ENCODE measurements at places on chromosomes 2 and 18. TPM values are rescaled to one million over a fixed set of nuclear protein-coding genes. Genes with fewer than 3 reads are reported as not detected.

DNA sequence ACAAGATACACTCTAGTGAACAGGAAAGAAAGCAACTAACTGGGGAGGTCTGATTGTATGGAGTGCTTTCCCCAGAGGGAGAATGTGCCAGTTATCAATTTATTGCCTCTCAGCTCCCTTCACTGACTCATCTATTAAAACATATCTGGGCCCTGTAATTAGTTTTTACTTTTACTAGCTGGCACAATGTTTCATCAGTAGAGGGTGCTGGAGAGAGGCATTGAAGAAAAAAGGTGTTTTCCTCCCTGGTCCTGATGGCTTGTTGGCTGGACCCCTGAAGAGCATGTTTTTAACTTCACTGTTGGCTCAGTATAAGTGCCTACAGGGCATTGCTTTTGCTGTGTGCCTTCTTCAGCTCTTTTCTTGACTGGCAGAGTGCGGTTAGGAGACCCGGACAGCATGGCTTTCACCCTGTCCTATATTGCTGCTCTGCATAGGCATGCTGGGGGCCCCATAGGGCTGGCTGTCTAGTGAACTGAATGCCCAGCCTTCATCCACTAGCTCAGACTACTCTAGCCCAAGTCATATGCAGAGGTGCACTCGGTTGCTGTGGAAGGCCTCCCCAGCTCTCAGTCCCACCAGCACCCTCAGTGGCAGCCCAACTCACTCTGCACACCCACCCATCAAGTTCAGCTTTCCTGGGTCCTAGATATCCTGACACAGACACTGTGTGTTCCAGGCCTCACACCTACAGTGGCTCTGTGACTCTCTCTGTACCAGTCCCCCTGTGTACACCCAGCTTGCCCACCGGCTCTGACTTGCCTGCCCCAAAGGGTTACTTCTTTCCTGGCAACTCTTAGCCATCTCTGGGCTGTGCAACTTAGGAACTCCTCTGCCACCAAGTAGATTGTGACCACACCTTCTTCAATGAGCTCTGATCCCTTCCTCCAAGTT, 62.3 kb upstream of the ACYP2 start:
- no peak overlapping the region for H3K4me3 ChIP-seq
- H3K4me1 ChIP-seq: peaks cover 26% of the 10 kb centered on the region
- H3K27ac ChIP-seq: peak overlapping the region; percentile 5
- no peaks in the 10 kb centered on the region for H3K27me3 ChIP-seq
- peaks cover 17% of the 10 kb centered on the region for H3K36me3 ChIP-seq

The ANKRD39 gene
- 22.6 TPM for total RNA-seq

GRCh38 chr2:23513872-23514793, 129.2 kb downstream of the KLHL29 start:
- no peaks in the 10 kb centered on the region for H3K4me1 ChIP-seq
- H3K4me3 ChIP-seq: no peak overlapping the region
- DNase-seq: no peak
- peaks cover 9% of the 10 kb centered on the region for H3K27me3 ChIP-seq
- H3K36me3 ChIP-seq: no peaks in the 10 kb centered on the region

- peak; percentile 57 for DNase-seq
- H3K4me1 ChIP-seq: peaks cover 60% of the 10 kb centered on the region
- H3K27ac ChIP-seq: peak overlapping the region; percentile 95
- H3K4me3 ChIP-seq: peak overlapping the region; percentile 40
Measured at GRCh38 chr2:46985512-46985911, 69.9 kb upstream of the MCFD2 start.

DNA sequence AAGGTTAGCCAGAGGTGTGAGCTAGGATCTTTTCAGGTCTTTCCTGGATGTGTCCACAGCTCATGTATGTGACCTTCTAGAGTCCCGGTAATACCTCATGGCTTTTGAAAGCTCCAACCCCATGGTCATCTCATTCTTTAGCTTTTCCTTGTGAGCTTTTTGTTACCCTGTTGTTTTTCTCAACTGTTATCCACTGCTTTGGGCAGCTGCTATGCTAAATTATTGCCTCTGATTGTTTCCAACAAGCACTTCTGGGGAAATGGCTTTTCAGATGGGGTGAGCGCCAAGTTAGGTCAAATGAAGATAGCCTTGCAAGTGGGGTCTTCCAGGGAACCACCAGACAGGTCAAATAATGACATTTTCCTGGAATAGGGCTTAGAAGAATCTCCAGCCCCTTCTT, 27.9 kb downstream of the ME2 start:
- no peaks in the 10 kb centered on the region for H3K27me3 ChIP-seq
- H3K4me3 ChIP-seq: no peak overlapping the region
- peaks cover 26% of the 10 kb centered on the region for H3K4me1 ChIP-seq
- H3K36me3 ChIP-seq: peaks cover 61% of the 10 kb centered on the region

DNA sequence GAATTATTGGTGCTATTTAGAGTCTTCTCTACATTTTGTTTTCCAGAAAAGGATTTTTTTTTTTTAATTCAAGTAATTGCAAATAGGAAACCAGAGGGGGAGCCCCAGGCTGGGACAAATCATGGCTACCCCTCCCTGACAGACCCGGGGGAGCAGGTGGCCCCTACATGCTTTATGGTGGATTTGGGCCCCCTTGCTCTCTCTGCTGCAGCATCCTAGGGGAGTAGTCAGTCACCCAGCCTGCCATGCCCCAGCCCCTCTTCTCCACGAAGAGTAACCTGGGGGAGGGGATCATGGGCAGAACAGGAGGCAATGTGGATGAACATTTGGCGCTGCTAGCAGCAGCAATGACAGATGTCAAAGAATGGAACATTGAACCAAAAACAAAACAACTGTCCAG, 4.6 kb downstream of the C2orf81 start:
- H3K4me3 ChIP-seq: no peak overlapping the region
- H3K27ac ChIP-seq: no peak overlapping the region
- no peaks in the 10 kb centered on the region for H3K36me3 ChIP-seq
- H3K27me3 ChIP-seq: peaks cover 5% of the 10 kb centered on the region

- no peaks in the 10 kb centered on the region for H3K27me3 ChIP-seq
- H3K27ac ChIP-seq: peak overlapping the region; percentile 78
- peak; percentile 65 for DNase-seq
- H3K4me3 ChIP-seq: peak overlapping the region; percentile 48
- peaks cover 69% of the 10 kb centered on the region for H3K4me1 ChIP-seq
Measured at GRCh38 chr18:51191128-51191717, 6.3 kb downstream of the MEX3C start.

GRCh38 chr18:47501946-47502345, 250.5 kb upstream of the SKOR2 start:
- no peak overlapping the region for H3K27ac ChIP-seq
- no peak overlapping the region for H3K4me3 ChIP-seq
- H3K27me3 ChIP-seq: peaks cover 1% of the 10 kb centered on the region
- DNase-seq: no peak
- no peaks in the 10 kb centered on the region for H3K4me1 ChIP-seq
- no peaks in the 10 kb centered on the region for H3K36me3 ChIP-seq

The SCTR gene
- total RNA-seq: not detected

DNA sequence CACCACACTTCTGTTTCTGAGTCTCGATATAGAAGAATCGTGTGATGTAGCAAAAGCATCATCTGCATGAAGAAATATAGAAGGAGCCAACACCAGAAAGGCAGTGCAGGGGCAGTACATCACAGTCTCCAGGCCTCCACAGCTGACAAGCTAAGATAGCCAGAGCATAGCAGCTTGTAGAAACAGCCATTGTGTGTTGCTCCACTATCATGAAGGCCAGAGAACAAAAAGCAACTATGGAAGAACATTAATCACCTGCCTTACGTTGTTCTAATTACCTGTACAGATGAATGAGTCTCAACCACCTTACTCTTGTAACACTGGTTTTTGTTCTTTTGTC, 129.0 kb downstream of the RND3 start:
- no peak for DNase-seq
- H3K27ac ChIP-seq: no peak overlapping the region
- H3K4me3 ChIP-seq: no peak overlapping the region
- H3K36me3 ChIP-seq: no peaks in the 10 kb centered on the region

DNA sequence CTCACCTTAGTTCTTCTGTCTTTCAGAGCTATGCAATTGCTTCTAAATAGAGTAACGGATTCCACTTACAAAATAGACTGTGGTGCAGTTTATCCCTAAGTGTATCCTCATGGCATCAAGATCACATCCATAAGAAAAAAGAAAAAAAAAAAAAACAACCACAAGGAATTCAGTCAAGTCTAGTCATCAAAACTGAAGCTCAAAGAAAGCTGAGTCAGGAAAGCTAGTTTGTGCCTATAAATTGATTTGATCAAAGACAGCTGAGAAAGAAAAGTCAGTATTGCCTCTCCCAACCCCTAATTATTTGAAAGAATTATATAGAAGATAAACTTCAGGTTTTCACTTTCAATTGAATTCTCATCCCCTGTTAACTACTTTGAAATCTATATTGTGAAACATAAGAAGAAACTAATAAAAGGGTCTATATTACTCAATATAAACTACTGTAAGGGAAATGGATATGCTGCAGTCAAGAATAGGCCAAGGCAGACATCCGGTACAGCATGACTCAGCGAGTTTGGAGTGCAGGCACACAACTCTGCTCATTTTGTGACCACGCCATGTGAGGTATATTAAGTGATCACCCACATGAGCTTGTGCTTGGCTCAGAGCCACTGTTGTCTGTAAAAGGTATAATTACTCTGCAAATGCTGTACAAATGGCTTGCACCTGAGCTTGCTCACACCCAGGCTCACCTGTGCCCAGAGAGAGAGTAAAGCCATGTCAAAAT, 568.1 kb upstream of the CRIM1 start:
- H3K4me1 ChIP-seq: no peaks in the 10 kb centered on the region
- H3K4me3 ChIP-seq: no peak overlapping the region
- peaks cover 2% of the 10 kb centered on the region for H3K27me3 ChIP-seq
- DNase-seq: no peak
- no peaks in the 10 kb centered on the region for H3K36me3 ChIP-seq
- no peak overlapping the region for H3K27ac ChIP-seq

The CFAP221 gene
- total RNA-seq: not detected

The TGFA gene
- total RNA-seq: 0.25 TPM

DNA sequence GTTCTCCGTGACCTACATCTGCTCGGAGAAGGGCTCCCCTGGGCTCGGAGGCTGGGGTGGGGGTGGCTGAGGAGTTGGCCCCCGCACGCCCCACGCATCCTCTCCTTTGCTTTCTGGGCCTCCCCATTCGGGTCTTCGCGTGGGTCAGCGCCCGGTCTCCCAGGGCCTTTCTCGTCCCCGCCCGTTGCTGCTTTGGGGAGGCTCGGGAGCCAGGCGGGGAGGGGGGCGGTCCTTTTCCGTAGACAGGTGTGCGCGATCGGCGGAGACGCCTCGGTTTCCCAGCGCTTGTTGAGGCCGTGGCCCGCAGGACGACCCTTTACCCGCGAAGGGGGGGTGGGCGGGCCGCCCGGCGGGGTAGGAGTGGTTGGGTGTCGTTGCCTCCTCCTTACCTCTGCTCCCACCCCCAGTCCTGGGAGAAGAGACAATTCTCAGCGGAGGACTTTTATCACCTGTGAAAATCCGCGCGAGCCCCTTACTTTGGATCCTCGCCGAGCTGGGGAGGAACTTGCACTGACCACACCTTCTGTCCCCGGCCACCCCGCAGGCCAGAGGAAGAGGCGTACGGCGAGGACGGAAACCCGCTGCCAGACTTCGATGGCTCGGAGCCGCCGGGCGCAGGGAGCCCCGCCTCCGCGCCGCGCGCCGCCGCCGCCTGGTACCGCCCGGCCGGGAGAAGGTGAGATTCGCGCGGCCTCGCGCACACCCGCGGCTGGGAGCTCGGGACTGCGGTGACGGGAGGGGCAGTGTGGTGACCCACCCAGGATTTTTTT, 2.6 kb downstream of the ADCYAP1 start:
- H3K4me3 ChIP-seq: peak overlapping the region; percentile 41
- peak; percentile 24 for DNase-seq
- H3K36me3 ChIP-seq: peaks cover 2% of the 10 kb centered on the region
- H3K27me3 ChIP-seq: peaks cover 72% of the 10 kb centered on the region

DNA sequence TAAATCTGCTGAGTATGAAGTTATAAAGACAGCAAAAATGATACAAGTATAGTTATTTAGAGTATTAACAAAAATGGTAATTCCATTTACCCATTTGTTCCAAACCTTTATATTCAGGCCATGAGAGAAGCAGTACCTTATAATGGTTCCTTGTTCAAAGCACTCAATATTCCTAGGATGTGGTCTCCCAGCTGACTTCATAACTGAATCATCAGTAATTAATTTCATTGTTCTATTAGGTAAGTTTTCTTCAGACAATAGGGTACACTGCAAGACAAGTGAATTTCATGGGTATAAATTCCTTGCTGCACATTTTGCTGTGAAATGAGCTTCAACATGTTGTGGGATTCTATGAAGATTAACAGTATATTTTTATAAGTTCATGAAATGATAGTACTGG, 550.8 kb upstream of the ZEB2 start:
- no peak for DNase-seq
- H3K4me3 ChIP-seq: no peak overlapping the region
- H3K4me1 ChIP-seq: no peaks in the 10 kb centered on the region
- no peak overlapping the region for H3K27ac ChIP-seq

GRCh38 chr18:32674491-32674890, 98.3 kb downstream of the KLHL14 start:
- no peaks in the 10 kb centered on the region for H3K4me1 ChIP-seq
- H3K27ac ChIP-seq: no peak overlapping the region
- peaks cover 3% of the 10 kb centered on the region for H3K27me3 ChIP-seq

The LMAN2L gene
- total RNA-seq: 6.1 TPM

DNA sequence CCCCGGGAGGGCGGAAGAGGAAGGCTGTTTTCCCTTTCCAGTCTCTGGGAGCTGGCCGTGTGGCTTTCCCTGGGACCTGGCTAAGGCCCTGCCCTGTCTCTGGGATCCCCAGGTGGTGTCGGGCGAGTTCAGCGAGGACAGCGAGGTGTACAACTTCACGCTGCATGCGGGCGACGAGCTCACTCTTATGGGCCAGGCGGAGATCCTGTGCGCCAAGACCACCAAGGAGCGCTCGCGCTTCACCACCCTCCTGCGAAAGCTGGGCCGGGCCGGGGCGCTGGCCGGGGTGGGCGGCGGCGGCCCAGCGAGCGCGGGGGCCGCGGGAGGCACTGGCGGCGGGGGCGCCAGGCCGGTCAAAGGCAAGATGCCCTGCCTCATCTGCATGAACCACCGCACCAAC, 11.2 kb downstream of the GAREM2 start:
- H3K4me3 ChIP-seq: peak overlapping the region; percentile 20
- peaks cover 14% of the 10 kb centered on the region for H3K27me3 ChIP-seq
- H3K36me3 ChIP-seq: peaks cover 2% of the 10 kb centered on the region
- H3K27ac ChIP-seq: no peak overlapping the region

The UNC80 gene
- total RNA-seq: not detected

DNA sequence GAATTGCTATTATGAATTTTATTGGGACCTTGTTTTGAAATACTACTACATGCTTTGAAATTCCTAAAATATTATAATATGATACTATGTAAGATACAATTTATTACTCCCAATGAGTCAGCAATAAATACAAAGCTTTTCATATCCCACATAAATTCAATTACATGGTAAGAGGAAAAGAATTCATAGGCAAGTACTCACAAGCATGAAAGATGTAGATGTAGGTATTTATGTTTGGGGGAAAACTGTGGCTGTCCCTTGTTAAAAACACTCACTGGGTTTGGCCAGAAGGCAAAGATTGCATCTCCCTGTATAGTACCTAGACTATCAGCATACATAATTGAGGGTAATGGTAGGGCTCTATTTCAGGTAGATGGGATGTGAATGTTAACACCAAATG, 90.4 kb downstream of the MBD2 start:
- H3K4me3 ChIP-seq: no peak overlapping the region
- H3K27ac ChIP-seq: no peak overlapping the region
